ENCODE measurements at places on chromosomes 4 and X.

DNA sequence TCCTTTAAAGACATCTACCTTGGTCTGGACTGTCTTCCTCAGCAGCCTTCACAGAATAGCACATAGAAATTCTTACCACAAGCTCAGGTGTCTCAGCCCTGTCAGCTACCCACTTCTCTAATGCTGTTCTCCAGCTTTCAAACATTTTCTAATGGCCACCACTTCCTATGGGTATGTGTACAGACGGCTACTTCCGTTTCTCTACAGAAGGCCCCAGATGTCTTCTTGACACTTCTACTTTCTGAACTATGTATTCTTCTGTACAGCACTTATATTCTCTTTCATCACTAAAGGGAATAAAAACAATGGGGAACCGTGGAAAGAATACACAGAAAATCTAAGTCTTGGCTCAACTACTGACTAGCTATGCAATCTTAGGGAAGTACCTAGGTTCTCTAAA is 13.3 kb downstream of the OPHN1 start:
- no peak for DNase-seq

- no peak for DNase-seq
These were observed 94.1 kb downstream of the RLIM start for GRCh38 chrX:74520291-74520690.

- DNase-seq: no peak
These were observed 35.7 kb downstream of the ING2 start for GRCh38 chr4:183540410-183541009.

GRCh38 chr4:25308761-25309160 is 3.8 kb upstream of the ZCCHC4 start:
- DNase-seq: no peak

DNA sequence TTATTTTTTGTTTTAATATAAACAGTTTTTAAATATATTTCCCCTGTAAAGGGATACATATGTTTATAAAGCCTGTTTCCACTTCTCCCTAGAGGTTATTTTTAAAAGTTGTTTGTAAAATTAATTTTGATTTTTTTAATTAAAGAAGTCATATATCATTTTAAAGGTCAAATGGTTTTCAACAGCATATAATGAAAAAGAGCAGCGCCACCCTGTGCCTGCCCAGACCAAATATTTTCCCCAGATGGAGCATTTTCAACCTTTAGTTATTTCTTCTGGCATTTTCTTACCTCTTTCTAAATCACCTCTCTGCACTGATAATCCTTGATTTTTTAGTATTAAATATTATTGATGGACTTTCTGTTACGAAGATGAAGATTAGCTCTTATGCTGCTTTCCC is 21.0 kb downstream of the MSX1 start:
- DNase-seq: peak; percentile 33

- DNase-seq: no peak
These were observed 21.4 kb downstream of the ETDC start for GRCh38 chrX:135330706-135331105.

DNA sequence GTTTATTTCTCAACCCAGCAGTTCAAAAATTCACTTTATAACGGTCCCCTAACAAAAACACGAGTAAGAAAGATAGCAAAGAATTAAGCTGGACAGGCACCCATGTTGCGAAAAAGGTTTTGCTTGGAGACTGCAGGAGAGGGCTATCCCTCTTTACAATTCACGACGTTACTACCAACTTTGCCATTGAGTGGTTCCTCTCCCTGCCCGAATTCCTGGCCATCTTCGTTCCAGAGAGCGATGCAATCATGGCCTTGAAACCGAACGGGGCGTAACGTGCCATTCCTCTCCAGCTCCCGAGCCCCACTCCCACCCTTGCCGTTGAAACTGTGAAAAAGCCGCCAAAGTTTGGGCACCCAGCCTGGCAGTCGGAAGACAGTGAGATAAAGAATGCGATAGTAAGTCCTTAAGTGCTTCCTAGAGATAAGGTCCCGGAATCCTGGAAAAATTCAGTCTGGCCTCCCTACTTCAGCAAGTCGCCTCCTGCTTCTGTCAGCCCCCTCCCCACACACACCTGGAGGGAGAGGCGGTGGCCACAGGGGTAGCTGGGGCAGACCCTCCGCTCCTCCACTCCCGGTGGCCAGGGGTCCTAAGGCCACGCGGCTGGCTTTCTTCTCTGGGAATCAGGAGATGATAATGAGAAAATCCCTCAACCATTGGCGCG is 65.2 kb downstream of the FBXO8 start:
- no peak for DNase-seq

DNA sequence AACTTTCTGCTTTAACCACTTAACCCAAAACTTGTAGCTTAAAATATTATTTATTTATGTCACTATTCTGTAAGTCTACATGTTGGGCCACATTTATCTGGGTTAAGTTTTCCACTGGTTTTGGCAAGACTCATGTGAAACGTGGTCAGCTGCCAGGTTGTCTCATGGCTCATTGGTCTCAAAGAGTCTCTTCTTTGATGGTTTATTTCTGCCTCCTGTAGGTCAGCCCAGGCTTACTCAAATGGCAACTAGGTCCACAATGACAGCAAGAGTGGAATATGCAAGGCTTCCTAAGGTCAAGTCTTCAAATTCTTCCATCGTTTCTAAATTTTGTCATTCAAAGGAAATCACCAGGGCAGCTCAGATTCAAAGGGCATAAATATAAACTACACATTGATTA is 828.7 kb downstream of the PCDH7 start:
- no peak for DNase-seq

DNA sequence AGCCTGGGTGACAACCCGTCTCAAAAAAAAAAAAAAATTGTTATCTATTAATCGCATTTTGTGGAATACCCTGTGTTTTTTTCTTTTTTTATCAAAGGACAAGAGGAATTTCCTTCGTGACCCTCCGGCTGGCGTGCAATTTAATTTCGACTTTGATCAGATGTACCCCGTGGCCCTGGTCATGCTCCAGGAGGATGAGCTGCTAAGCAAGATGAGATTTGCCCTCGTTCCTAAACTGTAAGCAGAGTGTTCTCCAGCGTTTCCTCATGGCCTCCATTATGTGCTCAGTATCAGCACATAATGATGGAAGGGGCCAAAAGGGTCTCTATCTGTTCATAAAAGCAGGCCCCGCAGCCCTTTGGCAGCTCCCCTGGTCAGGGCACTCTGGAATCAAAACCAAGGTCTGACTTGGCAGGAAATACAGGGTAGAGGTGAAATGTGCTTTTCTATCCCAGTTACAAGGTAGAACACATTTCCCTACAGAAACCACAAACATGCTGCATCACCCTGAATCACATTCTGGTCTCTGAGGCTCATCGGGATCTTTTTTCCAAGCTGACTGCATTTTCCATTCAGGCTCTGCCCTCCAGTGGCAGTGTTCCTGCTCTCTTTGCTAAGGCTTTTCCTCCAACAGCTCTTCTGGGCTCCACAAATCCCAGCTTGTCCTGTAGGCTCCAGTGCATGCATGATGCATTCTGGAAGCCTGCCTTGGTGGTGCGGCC is 24.4 kb downstream of the SYAP1 start:
- DNase-seq: no peak

- DNase-seq: no peak
These were observed 292.7 kb downstream of the BCOR start for GRCh38 chrX:39805022-39805421.

- DNase-seq: no peak
These were observed 153.8 kb downstream of the DCK start for GRCh38 chr4:71147261-71147660.

- no peak for DNase-seq
These were observed 371.2 kb downstream of the AFF2 start for GRCh38 chrX:148871422-148872160.

- DNase-seq: no peak
These were observed 2.1 kb upstream of the STAP1 start for GRCh38 chr4:67556436-67556835.

- no peak for DNase-seq
These were observed 9.9 kb upstream of the GK start for GRCh38 chrX:30643313-30643821.
